Cardiac muscle cell (in vitro differentiated cells and primary cell): ENCODE measurements at places on chromosomes 11 and 22. TPM values are rescaled to one million over a fixed set of nuclear protein-coding genes. Genes with fewer than 3 reads are reported as not detected.

DNA sequence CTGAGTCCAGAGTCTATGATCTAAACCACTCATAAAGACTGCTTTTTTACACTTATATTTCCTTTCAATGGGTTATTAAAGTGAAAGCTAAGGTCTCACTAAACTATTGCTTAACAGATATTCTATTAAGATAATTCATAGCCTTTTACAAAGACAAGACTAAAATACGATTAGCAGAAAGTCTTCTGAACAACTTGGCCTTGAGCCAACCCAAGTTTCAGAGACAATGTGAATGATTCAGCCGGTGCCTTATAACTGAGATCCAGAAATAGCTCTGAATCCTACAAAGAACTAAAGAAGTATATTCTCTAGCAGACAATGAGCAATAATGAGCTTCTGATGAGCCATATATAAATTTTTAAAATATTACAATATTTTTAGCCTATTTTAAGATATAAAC lies 41.5 kb upstream of the CARD18 start:
- H3K27ac ChIP-seq: no peak overlapping the region
- peak; percentile 22 for DNase-seq
- H3K4me1 ChIP-seq: peaks cover 15% of the 10 kb centered on the region
- no peaks in the 10 kb centered on the region for H3K27me3 ChIP-seq
- no peak overlapping the region for H3K4me3 ChIP-seq

GRCh38 chr22:31230155-31230870 lies 18.2 kb downstream of the LIMK2 start:
- H3K27me3 ChIP-seq: no peaks in the 10 kb centered on the region
- peak overlapping the region; percentile 50 for H3K27ac ChIP-seq
- no peaks in the 10 kb centered on the region for H3K36me3 ChIP-seq
- DNase-seq: no peak

HOATZ gene
- total RNA-seq: not detected in 2 replicates

ANGPTL5 gene
- total RNA-seq: not detected in 2 replicates

GRCh38 chr11:35182317-35182939 lies 43.5 kb downstream of the CD44 start:
- no peaks in the 10 kb centered on the region for H3K27me3 ChIP-seq
- H3K27ac ChIP-seq: no peak overlapping the region
- no peak for DNase-seq

DNA sequence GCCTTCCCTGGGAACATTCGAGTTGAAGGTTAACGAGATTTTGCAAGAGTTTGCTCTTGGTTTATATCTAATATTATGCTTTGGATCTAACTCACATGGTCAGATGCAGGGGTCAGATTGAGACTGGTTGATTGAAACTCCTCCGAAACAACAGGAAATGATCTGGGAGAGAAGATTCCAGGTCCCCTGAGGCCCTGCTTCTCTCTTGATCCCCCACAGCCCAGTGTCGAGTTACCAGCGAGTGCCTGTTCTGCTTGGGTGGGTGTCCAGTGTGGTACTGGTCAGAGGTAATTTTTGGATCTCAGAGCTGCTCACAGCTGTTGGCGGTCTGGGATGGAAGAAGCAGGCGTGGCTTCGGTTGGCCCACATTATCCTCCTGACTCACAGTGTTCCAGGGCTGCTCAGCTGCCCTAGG lies 9.2 kb downstream of the FBLN1 start:
- no peaks in the 10 kb centered on the region for H3K27me3 ChIP-seq
- H3K4me1 ChIP-seq: peaks cover 12% of the 10 kb centered on the region
- peak overlapping the region; percentile 69 for H3K27ac ChIP-seq
- H3K4me3 ChIP-seq: no peak overlapping the region
- H3K36me3 ChIP-seq: no peaks in the 10 kb centered on the region
